ENCODE measurements at places on chromosomes 4 and X.

- DNase-seq, result no peak
These were observed 110.6 kb downstream of the ANK2 start for GRCh38 chr4:113159942-113160545.

- no peak for DNase-seq
These were observed 985.1 kb upstream of the SLIT2 start for GRCh38 chr4:19266566-19266965.

GRCh38 chr4:105148356-105148755, 1.7 kb downstream of the TET2 start:
- no peak for DNase-seq

DNA sequence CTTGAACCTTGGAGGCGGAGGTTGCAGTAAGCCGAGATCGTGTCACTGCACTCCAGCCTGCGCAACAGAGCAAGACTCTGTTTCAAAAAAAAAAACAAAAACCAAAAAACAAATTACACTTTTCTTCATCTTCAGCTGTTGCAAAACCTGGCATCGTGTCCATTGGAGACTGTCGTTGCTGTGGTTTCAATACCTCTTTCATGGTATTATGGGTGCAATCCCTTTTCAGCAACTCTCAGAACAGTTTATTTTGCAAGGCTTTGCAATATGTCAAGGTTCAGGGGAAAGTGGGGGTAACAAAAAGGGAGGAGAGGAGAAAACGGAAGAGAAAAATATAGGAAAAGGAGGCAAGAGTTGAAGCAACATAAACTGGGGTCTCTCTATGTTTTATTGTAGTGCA, 40.8 kb downstream of the ARSD start:
- DNase-seq, result no peak

- no peak for DNase-seq
These were observed 29.4 kb downstream of the SNCA start for GRCh38 chr4:89807441-89808140.

- DNase-seq, result no peak
These were observed 17.1 kb upstream of the BEX4 start for GRCh38 chrX:103197721-103198306.

DNA sequence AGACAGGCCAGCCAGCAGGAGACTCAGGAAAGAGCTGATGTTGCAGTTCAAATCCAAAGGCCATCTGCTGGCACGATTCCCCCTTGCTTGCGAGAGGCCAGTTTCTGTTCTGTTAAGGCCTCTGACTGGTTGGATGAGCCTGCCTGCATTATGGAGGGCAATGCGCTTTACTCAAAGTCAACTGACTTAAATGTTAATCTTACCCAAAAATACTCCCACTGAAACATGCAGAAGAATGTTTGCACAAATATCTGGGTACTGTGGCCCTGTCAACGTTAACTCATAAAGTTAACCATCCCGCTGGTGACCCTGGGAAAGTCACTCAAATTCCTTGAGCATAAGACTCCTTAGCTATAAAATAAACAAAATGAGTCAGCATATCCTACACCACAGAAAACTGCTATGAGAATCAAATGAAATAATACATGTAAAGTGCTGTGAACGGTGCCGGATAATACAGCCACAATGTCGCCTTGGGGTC, 326.4 kb downstream of the EVC2 start:
- no peak for DNase-seq

GRCh38 chr4:172938870-172939269, 229.7 kb upstream of the GALNT7 start:
- DNase-seq, result no peak
